ENCODE measurements at places on chromosomes 7 and 10. TPM values are rescaled to one million over a fixed set of nuclear protein-coding genes. Genes with fewer than 3 reads are reported as not detected.

SUGCT gene
- 2.2 TPM for total RNA-seq

SPDYE6 gene
- not detected for total RNA-seq

TCAF2 gene
- 9.1 TPM for total RNA-seq

GRCh38 chr10:98516352-98516751 is 69.6 kb upstream of the HPS1 start:
- no peak for DNase-seq
- no peak overlapping the region for H3K27ac ChIP-seq
- H3K4me1 ChIP-seq, result peaks cover 13% of the 10 kb centered on the region

GRCh38 chr10:3493621-3494020 is 291.4 kb downstream of the KLF6 start:
- DNase-seq, result no peak
- H3K36me3 ChIP-seq, result no peaks in the 10 kb centered on the region
- no peaks in the 10 kb centered on the region for H3K27me3 ChIP-seq
- H3K4me3 ChIP-seq, result no peak overlapping the region

GRCh38 chr7:115086146-115086841 is 164.4 kb downstream of the MDFIC start:
- H3K4me3 ChIP-seq, result no peak overlapping the region
- no peak overlapping the region for H3K27ac ChIP-seq
- H3K27me3 ChIP-seq, result no peaks in the 10 kb centered on the region

GRCh38 chr7:109206196-109206595 is 636.5 kb downstream of the DNAJB9 start:
- H3K27ac ChIP-seq, result no peak overlapping the region
- no peaks in the 10 kb centered on the region for H3K36me3 ChIP-seq
- no peaks in the 10 kb centered on the region for H3K4me1 ChIP-seq
- no peak for DNase-seq

- DNase-seq, result no peak
- no peak overlapping the region for H3K27ac ChIP-seq
- H3K4me3 ChIP-seq, result no peak overlapping the region
- no peaks in the 10 kb centered on the region for H3K4me1 ChIP-seq
- H3K27me3 ChIP-seq, result no peaks in the 10 kb centered on the region
- H3K36me3 ChIP-seq, result no peaks in the 10 kb centered on the region
These were observed 422.7 kb upstream of the LRGUK start for GRCh38 chr7:133704453-133704852.

- H3K27me3 ChIP-seq, result no peaks in the 10 kb centered on the region
- no peak for DNase-seq
- no peaks in the 10 kb centered on the region for H3K4me1 ChIP-seq
- no peak overlapping the region for H3K4me3 ChIP-seq
- no peak overlapping the region for H3K27ac ChIP-seq
These were observed 216.6 kb downstream of the ZMYND11 start for GRCh38 chr10:351770-352334.

DNA sequence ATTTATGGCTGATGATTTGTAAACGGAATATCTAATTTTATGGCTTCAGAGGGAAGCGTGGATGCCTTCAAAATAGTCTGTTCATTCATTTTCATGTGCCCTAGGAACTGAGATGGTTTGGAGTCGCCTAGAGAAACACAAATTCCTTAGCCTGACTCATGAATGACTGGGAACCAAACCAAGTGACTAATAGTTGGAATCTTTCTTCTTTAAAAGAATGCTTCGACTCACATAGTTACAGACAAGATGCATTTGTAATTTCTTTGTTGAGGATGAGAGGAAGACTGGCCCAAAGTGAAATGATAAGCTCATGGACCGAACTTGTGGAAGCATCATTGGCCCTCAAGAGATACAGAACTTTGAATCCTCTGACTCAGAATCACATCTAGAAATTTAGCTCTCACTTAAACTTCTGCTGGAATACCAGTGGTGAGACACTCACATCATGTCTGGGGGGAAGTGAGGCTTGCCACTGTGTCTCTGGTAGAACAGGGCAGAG is 1107.2 kb downstream of the NRG3 start:
- H3K27ac ChIP-seq, result no peak overlapping the region
- H3K4me1 ChIP-seq, result peaks cover 7% of the 10 kb centered on the region
- H3K27me3 ChIP-seq, result no peaks in the 10 kb centered on the region

GRCh38 chr10:104130041-104130440 is 8.1 kb downstream of the SFR1 start:
- no peaks in the 10 kb centered on the region for H3K27me3 ChIP-seq
- H3K36me3 ChIP-seq, result no peaks in the 10 kb centered on the region
- H3K4me3 ChIP-seq, result no peak overlapping the region
- DNase-seq, result no peak
- no peak overlapping the region for H3K27ac ChIP-seq
- no peaks in the 10 kb centered on the region for H3K4me1 ChIP-seq

- H3K36me3 ChIP-seq, result no peaks in the 10 kb centered on the region
- no peaks in the 10 kb centered on the region for H3K27me3 ChIP-seq
- no peaks in the 10 kb centered on the region for H3K4me1 ChIP-seq
These were observed 266.9 kb upstream of the SHH start for GRCh38 chr7:156079156-156079555.

GRCh38 chr7:36472141-36472729 is 82.6 kb downstream of the ANLN start:
- DNase-seq, result no peak
- no peaks in the 10 kb centered on the region for H3K36me3 ChIP-seq
- no peaks in the 10 kb centered on the region for H3K4me1 ChIP-seq
- no peak overlapping the region for H3K4me3 ChIP-seq
